ENCODE measurements at places on chromosomes 1 and 21. TPM values are rescaled to one million over a fixed set of nuclear protein-coding genes. Genes with fewer than 3 reads are reported as not detected.

Gene LENEP
- total RNA-seq = not detected

DNA sequence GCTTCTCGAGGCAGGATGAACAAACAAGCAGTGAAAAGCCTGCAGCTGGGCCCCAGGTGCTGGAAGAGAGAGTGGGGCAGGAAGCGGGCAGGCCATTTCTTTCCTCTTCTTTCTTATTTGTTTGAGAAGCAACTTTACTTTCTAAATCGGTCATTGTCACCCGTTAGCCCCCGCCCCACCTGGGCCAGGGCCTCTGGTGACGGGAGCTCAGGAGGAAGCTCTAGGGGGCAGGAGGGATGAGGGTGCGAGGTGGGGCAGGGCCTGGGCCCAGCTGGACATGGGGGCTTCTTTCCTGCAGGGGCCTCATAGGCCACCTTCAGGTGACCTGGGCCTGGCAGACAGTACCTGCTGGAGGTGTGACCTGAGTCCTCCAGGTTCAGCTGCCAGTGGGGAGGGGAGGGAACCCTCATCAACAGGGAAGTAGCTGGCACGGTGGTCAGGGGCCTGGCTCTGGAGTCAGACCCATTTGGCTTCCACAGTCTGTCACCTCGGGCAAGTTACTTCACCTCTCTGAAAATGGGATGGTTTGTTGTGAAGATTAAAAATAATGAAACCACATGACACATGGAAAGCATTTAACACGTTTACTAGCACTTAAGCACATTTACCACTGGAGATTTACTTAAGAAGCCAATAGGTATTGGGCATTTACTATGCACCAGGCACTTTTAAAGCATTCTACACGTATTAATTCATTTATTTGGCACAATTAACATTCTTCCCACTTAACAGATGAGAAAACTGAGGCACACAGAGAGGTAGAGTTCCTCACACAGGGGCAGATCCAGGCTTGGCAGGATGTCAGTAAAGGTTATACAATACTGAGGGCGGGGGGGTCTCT lies 54.1 kb upstream of the ID3 start:
- DNase-seq = no peak

- DNase-seq = no peak
Observed at GRCh38 chr1:246709835-246710234, 14.4 kb upstream of the SCCPDH start.

DNA sequence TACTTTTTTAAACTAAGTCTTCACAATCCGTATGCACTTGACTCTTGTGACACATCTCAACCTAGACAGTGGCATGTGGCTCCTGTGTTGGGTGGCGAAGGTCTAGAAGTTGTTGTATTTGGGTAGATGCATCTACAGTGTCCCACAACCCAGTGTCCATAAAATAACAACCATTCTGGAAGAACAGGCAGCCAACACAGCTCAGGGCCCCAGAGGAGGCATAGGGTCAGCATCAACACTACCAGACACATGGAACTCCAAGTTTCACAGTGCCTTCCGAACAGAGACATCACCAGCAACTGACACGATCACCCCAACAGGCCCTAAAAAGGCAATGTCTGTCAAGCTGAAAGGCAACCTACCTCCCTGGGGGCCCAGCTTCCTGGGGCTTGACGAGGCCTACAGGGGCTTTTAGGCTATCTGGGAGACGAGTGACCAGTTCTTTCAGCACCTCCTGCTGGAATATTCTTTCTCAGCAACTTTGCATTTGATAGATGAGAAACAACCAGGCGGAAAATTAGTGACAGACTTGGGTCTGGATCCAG lies 5.6 kb downstream of the SH3BP5L start:
- no peak for DNase-seq

DNA sequence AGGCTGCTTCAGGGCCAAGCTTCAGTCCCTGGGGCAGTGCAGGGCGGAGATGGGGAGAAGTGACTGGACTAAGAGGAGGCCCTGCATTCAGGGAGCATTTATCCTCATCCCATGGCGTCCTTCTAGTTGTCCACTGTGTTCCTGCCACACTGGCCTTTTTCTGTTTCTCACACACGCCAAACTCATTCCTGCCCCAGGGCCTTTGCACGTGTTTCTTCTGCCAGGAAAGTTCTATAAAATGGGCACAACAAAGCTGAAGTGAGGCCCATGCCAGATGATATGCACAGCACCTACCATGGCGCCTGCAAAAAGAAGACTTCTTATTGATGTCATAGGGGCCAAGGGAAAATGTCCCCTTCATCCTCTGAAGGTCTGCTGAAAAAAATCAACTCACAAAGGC lies 24.3 kb downstream of the MROH7 start:
- DNase-seq = no peak

- no peak for DNase-seq
Observed at GRCh38 chr21:17709266-17709611, 96.5 kb upstream of the BTG3 start.

- no peak for DNase-seq
Observed at GRCh38 chr1:42136466-42136865, 16.7 kb upstream of the GUCA2B start.

Data from astrocyte (in vitro differentiated cells and primary cell).